ENCODE measurements at places on chromosomes 2 and 18.

DNA sequence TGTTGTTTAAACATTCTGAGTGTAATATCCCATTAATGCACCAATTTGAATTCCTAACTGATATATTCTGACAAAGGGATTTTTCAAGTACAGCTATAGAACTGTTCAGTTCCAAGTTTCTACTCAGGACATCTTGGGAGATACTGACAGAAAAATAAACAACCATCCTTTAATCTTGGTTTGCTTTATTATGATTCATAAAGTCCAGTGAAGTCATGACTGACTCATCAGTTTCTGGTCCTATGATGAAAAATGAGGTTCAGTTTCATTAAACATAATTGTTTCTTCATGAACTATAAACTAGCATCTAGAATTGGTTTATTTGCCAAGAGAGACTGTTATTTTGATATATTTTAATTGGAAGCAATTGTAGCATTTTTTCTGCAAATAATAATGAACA lies 896.2 kb downstream of the CCDC85A start:
- no peak for DNase-seq

DNA sequence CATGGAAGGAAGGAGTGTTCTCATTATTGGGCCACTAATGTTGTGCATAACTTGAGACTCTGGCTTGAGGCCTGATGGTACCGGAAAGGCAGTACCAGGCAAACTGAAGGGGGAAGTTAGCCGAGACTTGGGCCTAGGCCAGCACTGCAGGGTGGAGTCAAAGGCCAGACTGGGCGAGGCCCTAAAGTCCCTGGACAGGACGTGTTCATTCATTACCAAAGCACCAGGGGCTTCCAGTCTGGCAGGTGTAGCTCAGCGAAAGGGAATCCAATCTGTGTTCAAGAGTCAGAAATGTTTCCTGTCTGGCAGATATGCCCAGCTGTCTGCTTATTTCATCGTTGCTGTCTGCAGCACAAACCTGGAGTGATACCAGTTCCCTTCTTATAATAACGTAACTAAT lies 4.7 kb upstream of the ITSN2 start:
- DNase-seq, result no peak

DNA sequence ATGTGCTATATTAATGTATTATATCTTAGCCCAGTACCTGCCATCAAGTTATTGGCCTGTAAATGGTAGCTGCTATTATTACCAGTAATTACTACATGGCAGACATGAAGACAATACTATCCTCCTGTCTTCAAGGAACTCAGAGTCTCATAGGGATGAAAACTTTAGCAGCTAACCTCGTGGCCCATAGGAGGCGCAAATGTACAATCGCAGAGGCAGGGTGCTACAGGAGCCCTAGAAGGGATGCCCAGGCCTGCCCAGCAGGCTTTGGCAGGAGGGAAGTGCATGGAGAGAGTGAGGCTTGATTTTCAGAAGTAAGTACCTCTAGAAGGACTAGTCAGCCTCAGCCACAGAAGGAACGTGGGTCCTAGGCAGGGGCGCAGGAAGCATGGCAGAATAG lies 44.7 kb upstream of the KIDINS220 start:
- DNase-seq, result no peak

- no peak for DNase-seq
Measured at GRCh38 chr2:230944123-230944653, 19.1 kb upstream of the GPR55 start.

- DNase-seq, result no peak
Measured at GRCh38 chr2:102154364-102154763, 11.8 kb downstream of the IL1R1 start.

Measured in kidney (tissue), 22 donors.